NCI-H1930 (cell line): ENCODE measurements at places on chromosomes 6 and 20.
A peak's percentile ranks its signal among the peaks of the same experiment; 100 is the strongest.

DNA sequence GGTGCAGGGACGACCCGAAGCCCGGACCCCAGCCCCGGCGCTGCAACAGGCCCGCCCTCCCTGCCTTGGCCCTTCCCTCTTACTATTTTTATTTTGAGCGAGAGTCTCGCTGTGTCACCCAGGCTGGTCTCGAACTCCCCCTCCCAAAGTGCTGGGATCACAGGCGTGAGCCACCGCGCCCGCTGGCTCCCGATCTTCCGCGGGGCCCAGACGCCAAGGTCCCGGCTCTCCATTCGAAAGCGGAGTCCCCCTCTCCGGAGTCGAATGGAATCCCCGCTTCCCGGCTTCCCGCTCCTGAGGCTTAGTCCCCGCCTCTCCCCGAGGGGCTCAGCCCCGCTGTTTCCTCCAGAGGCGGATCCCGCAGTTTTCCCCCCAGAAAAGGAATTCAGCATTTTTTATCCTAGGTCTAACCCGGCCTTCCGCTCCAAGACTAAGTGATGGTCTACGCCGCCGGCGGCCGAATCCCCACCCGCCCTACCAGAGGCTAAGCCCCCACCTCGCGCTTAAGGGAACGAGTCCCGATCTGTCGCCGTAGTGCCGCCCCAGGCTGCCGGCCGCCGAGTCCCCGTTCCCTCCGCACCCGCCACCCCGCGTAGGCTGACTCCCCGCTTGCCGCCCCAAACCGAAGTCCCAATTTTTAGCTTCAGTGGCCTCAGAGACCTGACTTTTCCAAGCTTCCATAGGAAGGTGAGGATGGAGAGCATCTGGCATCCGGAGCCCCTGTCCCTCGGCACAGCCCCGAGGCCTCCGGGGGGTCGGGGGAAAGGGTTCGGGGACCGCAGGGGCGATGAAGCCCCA lies 11.5 kb upstream of the TMC2 start:
- peak; percentile 18 for DNase-seq

DNA sequence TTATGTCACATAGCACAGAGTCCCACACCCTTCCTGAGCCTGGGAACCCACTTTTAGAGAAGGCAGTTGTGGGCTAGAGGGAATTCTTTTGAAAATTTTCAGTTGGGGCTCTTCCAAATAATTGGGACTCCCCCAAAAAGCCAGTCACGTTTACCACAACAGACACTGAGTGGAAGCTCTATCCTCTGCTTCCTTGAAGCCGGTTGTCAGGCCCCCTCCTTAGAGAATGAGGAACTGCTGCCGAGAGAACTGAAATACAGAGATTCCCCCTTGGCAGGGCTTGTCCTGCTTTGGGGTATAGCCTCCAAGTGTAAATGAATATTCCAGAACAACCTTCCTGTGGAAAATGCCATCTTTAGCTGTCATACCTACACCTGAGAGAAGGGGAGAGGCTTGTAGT lies 2.7 kb upstream of the JAG1 start:
- DNase-seq = no peak

DNA sequence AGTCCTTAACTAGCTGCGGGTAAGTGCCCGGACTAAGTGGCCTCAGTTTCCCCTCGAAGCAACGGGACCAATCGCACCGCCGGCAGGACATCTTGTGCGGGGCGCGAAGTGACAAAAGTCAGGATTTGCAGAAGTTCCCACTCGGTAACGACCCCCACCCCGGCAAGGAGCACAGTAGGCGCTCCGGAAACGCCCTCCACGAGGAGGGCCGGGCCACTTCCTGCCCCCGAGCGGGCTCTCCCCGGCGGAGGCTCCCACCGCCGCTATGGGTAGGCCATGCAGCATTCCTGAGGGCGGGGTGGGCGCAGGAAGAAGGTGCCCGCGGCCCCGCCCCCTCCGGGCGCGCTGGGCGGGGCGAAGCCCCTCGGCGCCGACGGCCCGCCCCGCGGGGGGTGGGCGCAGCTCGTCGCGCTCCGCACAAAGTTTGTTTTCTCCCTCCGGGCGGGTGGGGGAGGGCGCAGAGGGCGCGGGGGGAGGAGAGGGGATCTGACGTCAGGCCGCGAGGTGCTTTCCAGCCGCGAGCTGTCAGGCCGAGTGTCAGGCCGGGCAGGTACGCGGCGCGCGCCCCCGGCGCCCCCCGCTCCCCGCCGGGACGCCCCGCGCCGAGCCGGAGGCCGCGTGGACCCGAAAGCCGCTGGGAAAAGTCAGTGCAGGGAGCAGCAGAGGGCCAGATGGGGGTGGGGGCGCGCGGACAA lies at the start of gene TGIF2:
Gene TGIF2 (plus strand): TSS at position 495 of the 695 bp plus-strand sequence. CDS start 5,178 bp downstream, outside the sequence.
- peak; percentile 61 for DNase-seq

DNA sequence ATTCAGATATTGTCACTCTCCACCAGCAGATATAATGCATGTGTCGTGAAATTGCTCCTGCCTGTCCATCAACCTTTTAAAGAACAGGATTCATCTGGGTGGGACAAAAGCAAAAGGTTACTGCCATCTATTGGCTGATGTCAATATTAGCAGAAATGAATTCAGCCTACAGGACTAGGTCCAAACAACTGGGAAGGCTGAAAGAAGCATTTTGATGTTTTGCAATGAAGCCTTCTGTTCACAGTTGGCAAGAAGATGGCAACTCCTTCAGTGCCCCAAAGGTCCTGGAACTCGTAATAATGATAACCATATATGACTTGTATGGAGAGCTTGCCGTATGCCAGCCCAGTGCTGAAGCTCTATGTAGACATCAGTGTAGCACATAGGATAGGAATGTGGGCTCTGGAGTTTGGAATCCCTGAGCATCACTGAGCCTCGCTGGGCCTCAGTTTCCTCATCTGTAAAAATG lies 7.5 kb downstream of the BCAS1 start:
- no peak for DNase-seq

DNA sequence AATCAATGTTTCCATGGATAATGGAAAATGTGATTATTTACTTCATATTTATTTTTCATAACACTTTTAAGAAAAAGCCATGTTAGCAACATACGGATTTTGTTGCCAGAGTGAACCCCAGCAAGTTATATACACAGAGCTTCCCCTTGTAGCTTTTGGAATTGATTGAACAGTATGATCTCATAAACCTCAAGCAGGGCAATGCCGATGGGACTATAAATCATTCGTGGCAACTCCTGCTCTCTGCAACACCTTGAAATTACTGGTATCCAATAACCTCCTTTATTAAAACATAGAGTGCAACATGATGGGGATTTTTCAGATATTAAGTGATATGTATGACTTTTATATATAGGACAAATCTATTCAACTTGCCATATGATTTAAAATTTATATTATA lies 428.5 kb downstream of the KHDRBS2 start:
- DNase-seq = no peak

GRCh38 chr6:65671922-65672321 lies 35.1 kb downstream of the EYS start:
- no peak for DNase-seq

DNA sequence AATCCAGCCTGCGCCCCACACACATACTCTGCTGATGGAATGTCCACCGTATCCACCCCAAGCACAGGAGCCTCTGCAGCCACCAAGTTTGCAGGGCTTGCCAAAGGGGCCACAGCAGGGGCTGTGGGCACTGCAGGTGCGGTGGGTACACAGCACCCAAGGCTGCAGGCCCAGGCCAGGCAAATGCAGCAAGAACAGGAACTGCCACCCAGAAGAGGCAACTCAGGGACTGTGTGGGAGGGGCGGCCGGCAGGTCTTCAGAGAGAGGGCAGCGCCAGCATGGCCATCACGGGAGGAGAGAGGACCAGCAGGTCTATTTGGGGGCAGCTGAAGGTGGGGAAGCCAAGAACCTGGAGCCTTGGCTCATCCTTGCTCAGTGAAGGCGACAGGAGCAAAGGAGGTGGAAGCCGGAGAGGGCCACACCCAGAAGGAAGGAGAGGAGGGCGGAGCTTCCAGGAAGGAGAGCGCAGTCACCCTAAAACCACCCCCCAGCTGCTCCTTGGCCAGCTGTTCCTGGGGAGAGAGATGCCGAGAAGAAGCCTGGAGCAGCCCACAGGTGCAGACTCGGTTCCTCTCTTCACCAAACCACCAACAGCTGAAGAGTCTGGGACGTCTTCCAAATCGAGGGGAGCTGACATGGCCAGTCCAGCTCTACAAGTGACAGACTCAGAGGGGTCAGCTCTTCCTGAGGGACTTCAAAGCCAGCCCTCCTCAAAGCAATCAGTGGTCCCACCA lies 265.1 kb upstream of the CDYL start:
- DNase-seq = no peak

- no peak for DNase-seq
Measured at GRCh38 chr6:125219361-125219895, 65.9 kb downstream of the TPD52L1 start.

DNA sequence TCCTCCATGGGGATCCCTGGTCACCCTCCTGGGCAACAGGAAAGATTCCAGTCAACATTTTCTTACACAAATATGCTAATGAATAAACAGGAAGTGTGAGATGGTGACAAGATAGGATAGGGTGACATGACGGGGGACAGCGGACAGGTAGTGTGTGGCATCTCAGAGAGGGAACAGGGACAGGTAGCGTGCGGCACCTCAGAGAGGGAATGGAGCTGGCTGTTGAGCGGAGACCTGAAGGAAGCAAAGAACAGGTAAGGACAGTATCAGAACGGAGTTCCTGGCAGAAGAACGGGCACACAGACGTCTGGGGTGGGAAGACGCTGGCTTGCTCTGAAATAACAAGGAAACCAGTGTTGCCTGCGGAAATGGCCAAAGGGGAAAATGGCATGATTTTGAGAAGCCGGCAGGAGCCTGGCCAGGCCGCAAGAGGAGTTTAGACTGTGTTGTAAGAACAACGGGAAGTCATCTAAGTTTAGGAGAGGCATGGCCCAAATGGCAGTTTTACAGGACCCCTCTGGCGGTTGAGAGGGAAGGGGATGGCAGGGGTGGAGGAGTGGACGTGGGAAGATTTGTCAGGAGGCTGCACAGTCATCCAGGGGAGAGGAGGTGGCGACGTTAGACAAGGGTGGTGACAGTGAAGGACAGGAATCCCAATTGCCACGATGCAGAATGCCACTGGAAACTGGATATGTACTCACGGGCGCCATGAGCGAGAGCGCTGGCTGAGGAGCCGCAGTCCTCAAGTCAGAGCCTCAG lies 111.6 kb downstream of the JPH2 start:
- no peak for DNase-seq

DNA sequence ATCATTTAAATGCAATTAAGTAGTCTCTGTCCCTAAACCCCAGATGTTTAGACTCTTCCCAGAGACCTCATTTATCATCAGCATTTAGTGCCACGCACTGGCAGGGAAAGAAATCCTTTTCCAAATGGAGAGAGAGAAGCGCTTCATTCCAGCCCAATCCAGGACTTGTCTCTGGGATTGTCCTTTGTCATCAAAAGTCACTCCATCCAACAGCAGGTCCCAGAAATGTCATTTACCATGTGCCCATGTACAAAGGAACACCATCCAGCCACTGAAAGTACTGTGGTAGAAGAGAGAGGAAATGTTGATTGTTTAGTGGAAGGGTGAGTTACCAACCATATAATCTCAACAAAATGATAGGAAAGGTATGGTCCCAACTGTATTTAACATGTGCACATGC lies 66.9 kb upstream of the SMIM28 start:
- DNase-seq = no peak

- DNase-seq = no peak
Measured at GRCh38 chr6:15911753-15912504, 217.0 kb upstream of the MYLIP start.

DNA sequence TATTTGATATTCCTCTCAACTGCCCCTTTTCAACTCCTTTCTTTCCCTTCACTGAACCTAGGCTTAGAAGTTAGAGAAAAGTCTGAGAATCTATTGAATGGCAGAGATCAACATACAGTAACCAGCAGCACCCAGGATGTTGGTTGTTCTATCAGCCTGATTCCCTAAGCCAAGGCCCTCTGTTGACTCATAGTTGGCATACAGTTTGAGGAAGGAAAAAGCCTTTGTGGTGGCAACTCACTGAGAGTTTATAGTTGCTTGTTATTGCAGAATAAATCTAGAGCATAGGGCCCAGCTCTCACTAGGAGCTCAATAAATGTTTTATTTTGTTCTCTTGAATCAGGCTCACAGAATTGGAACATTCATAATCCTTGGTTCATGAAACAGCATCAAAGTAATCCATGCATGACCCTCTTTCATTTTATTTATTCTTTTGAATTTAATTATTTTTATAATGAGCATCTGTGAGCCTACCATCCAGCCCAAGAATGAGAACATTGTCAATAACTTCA lies 119.1 kb upstream of the ADGRF1 start:
- DNase-seq = peak; percentile 85

DNA sequence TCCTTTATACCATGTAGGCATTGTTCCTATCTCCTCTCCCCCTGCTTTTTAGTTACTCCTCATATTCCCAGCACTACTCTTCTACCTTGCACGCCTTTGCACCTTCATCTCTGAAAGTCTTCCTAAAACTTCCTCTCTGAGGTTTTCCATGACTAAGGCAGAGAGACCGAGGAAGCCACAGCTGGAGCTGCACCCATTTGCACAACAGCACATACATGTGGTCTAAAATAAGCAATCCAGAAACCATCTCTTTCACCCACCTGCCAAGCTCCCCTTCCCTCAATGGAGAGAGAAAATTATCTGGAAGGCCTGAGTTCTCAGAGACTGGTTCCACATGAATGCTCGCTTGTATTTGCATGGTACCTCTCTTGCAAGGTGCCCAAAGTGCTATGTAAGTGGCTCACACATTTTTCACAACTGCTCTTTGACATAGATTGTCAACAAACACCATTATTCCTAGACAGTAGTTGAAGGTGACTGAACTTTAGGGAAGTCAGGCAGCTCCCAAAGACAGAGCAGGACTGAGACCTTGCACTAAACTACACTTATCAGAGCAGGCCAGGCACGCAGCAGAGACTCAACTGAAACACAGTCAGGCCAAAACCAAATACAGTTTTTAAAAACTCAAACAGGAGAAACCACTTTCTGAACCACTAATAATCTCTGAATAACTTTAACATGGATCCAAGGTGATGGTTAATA lies 313.2 kb downstream of the TFAP2A start:
- no peak for DNase-seq

DNA sequence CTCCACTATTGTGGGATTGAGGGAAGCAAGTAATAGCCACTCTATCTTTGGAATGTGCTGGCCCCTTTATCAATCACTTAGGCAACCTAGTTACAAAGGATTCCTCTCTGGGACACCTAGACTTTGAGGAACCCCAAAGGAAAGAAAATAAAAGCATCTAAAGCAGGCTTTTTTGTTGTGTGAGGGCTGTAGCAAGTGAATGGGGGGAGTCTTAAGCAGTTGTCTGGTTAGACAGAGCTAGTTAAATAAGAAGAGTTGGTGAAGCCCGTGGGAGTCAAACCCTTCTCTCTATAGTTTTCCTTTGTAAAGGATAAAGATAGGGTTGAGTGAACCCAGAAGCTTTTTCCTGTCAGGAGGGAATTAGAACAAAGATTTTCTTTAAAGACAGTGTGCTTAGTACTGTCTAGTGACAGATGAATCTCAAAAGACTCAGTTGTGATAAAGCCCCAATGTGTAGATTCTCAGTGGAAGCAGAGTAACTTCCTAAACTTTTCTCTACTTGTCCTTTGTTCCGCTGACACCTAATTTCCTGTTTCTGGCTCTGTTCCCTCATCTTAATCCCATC lies 63.3 kb downstream of the HDGFL1 start:
- DNase-seq = no peak

DNA sequence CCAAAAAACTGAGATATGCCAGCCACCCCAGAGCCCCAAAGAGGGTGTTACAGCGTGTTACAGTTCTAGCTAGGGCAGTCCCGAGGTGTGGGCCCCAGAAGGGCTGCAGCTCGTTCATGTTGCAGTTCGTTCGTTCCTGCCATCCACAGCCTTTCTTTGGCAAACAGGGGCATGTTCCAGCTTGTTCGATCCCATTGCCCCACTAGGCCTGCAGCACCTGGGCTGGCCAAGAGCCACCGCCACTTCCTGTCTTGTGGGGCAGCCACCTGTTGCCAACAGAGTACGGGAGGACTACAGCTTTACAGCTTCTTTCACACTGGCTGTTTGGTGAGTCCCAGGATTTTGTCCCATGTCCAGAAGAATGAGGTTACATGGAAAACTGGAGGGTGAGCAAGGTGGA lies 198.1 kb downstream of the MMUT start:
- DNase-seq = no peak
